Stromal cell of bone marrow (primary cell): ENCODE measurements at places on chromosomes 13 and 19.
A peak's percentile ranks its signal among the peaks of the same experiment; 100 is the strongest.

GRCh38 chr13:63944911-63945310 lies 2529.3 kb upstream of the PCDH20 start:
- no peak for DNase-seq

GRCh38 chr13:20997301-20998161 lies 63.9 kb downstream of the LATS2 start:
- DNase-seq = peak; percentile 87

DNA sequence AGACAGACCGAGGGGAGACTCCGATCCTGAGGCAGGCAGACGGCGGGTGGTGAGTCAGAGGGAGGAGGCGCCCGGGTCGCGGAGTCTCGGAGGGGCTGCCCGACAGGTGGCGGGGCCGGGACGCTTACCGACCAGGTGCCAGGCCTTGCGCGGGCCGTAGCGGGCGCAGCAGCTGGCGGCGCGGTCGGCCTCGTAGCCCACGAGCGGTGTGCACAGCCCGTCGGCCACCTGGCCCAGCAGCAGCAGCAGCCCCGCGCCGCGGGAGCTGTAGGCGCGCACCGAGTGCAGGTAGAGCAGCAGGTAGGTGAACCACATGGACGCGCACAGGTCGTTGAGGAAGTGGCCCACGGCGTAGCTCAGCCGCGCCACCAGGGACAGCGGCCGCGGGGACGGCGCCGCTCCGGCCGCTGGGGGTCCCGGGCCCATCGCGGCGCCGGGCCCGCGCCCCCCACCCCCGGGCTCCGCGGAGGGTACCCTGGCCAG lies 367 bp downstream of the MFSD12 start:
- no peak for DNase-seq

DNA sequence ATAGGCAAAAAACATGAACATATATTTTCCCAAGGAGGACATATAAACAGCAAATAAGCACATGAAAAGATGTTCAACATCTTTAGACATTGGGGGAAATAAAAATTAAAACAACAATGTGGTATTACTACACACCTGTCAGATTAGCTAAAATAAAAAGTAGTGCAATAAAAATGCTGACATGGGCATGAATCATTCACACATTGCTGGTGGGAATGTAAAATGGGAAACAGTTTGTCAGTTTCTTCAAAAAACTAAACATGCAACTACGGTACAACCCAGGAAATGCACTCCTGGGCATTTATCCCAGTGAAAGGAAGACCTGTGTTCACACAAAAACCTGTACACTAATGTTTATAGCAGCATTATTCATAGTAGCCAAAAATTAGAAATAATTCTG lies 5.3 kb upstream of the SUCLA2 start:
- no peak for DNase-seq

- peak; percentile 65 for DNase-seq
These were observed 3.8 kb downstream of the KCTD12 start for GRCh38 chr13:76882431-76882830.

GRCh38 chr19:38229585-38230073 lies 5.6 kb upstream of the DPF1 start:
- peak; percentile 41 for DNase-seq

DNA sequence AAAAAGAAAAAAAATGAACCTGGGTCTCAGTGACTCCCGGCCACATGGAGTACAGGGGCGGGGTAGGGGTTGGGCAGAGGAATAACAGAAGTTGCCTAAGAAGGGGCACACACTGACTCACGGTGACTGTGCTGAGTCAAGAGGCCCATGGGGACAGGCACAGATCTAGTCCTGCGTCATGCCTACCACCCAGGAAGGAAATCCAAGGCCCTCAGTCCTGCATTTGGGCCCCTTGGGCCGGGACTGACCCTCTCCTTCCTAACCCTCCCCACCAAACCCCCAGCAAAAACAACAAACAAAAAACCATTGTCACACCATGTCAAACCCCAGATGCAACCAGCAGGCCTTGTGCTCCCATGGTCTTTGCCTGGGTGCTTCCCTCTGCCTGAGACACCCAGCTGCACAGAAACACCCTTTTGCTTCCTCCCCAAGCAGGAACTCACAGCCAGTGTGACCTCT lies 9.6 kb upstream of the NOTCH3 start:
- DNase-seq = peak; percentile 82

DNA sequence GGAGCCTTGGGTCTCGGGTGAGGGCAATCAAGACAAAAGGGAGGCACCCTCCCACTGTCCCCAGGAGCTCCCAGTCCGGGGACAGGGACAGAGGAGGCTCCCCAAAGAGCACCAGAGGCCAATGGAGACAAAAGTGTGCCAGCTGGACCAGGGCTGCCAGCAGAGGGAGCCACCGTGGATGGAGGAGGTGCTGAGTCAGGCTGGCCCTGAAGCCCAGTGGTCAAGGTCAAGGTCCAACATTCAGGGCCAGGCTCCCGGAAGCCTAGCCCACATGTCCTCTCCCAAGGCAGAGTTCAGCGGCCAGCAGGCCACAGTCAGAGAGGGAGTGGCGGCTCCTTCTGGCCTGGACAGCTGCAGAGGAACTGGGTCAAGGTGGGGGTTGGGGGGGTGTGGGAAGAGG lies 8.4 kb downstream of the COL5A3 start:
- DNase-seq = peak; percentile 18

- no peak for DNase-seq
These were observed 16.9 kb upstream of the AP1M2 start for GRCh38 chr19:10603873-10604459.

GRCh38 chr13:27425158-27425917 lies 919 bp downstream of the GTF3A start:
- no peak for DNase-seq

- no peak for DNase-seq
These were observed 42.1 kb upstream of the TPM4 start for GRCh38 chr19:16034180-16034579.

GRCh38 chr13:99982036-99982730 lies 599 bp downstream of the ZIC2 start:
- DNase-seq = no peak

DNA sequence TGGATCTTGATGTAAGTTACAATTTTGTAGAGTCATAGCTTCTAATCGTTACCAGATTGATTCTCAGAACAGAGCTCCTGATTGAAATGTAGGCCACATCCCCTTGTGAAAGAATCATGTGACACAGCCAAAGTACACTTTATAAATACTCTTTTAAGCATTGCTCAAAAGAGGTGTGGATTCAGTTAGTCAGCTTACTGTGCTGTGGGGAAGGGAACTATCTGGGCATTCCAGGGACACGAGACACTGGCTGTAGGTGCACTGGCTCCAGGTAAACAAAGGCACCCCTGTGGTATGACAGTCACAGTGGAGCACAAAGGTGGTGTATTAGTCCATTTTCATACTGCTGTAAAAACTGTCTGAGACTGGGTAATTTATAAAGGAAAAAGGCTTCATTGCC lies 222.8 kb downstream of the LIG4 start:
- DNase-seq = no peak

DNA sequence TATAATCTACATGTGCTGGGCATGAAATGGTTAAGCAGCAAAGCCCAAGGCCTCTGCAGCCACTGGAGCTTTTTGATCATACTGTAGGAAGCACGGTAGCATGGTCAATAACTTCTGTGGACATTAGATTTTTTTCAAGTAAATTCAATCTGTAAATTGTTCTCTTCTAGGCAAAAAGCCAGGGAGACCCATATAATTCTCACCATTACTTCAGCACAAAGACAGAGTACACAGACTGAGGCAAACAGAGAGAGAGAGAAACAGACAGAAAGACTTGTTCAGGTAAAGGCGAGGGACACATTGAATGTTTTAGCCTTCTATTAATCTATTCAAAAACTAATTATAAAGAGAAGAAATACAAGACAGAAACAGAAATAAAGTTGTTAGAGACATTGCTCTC lies 349.4 kb downstream of the RFC3 start:
- no peak for DNase-seq

- DNase-seq = no peak
These were observed 177.5 kb downstream of the NDFIP2 start for GRCh38 chr13:79658333-79658975.

- peak; percentile 80 for DNase-seq
These were observed 577 bp downstream of the ZNF181 start for GRCh38 chr19:34734537-34735103.

GRCh38 chr19:30564551-30565011 lies 192.4 kb downstream of the ZNF536 start:
- no peak for DNase-seq

GRCh38 chr13:75927183-75927669 lies 291.1 kb downstream of the LMO7 start:
- no peak for DNase-seq

DNA sequence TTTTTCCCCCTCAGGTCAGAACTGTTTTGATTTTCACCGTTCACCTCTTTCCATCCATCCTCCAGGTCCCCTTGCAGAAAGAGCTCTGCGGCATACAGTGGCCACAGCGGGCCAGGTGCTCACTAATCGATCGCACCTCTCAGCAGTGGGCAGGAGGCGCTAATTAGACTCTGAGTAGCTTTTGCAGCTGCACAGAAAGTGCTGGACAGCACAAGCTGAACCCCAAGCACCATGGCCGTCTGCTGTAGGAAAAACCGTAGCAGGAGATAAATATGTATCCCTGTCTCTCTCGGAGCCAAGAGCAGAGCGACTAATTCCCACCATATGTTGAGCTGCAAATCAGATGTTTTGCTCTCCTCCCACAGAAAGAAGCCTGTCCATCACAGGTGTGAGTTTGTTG lies 54.4 kb downstream of the PEX11G start:
- DNase-seq = no peak

GRCh38 chr19:2260341-2260805 lies 4.2 kb upstream of the JSRP1 start:
- DNase-seq = no peak

DNA sequence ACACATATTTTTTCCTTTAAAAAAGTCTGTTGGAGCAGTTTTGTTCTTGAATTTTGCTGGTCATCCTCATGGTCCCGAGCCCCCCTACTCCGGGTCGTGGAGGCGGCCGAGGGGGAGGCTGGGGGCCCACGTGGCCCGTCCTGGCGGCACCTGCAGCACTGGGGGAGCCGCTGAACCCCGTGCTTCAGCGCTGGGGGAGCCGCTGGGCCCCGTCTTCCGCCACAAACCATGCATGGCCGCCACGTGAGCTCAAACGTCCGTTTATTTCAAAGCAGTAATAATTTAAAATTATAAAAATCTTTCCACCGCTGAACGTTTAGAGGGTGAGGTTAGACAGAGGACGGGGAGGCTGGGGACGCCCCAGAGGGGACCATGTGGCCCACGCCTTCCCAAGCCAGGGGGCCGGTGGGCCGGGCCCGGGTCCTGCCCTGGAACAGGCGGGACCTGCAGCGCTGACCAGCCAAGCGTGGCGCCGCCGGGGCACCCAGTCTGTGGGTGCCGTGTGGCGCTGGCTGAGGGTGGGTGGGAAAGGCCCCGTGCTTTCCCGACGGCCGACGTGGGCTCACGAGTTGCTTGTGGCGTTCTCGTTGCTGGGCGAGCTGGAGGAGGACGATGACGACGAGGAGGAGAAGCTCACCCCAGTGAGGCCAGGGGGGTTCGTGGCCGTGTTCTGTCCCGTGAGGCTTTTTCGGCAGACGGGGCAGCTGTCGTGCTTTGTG lies 8.0 kb downstream of the FGF22 start:
- DNase-seq = no peak
